ENCODE measurements at places on chromosomes 16 and 17.

DNA sequence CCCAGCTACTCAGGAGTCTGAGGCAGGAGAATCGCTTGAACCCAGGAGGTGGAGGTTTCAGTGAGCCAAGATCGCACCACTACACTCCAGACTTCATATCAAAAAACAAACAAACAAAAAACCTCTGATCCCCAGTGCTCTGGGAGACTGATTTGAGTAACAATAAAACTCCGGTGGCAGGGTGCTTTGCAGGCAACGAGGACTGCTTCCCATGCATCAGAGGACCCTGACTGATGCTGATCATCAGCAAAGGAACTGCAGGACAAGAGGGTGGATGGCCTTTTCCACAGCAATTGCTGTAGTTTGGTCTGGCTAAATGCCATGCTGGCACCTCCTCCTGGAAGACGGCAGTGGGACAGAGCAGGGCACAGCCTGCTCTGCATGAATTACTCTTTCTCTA is 6.4 kb upstream of the SLC39A11 start:
- no peak for DNase-seq

DNA sequence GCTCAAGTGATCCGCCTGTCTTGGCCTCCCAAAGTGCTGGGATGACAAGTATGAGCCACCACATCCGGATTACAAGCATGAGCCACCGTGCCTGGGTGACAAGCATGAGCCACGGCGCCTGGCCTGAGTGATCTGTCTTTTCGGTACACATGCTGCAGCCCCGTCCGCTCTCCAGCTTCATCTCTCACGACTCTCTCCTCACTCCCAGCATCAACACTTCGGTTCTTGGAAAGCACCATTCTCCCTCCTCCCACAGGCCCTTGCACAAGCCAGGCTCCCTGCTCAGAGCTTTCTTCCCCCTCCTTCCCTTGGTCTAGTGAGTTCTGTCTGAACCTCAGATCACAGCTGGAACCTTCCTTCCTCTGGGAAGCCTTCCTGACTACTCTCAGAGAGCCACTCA is 6.5 kb upstream of the NCBP3 start:
- DNase-seq: no peak

DNA sequence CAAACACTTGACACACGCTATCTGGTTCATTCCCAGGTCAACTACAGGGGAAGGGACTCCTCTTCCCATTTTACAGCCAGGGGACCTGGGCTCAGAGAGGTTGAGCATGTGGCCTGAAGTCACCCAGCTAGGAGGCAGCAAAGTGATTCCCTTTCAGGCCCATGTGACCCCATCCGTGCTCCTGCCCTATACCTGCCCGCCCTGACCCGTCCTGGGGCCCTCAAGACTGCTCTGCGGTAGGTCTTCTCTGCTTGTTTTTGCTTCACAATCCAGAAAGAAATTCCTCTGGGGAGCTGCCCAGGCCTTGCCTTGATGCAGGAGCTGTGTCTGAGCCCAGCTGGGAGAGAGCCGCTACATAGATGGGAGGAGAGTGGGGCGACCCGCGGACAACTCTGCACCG is 161.4 kb downstream of the SDK2 start:
- DNase-seq: no peak

- DNase-seq: no peak
These were observed 279.2 kb upstream of the RPL38 start for GRCh38 chr17:73924114-73924908.

- DNase-seq: no peak
These were observed 356.3 kb downstream of the HAPSTR1 start for GRCh38 chr16:9447699-9448098.

DNA sequence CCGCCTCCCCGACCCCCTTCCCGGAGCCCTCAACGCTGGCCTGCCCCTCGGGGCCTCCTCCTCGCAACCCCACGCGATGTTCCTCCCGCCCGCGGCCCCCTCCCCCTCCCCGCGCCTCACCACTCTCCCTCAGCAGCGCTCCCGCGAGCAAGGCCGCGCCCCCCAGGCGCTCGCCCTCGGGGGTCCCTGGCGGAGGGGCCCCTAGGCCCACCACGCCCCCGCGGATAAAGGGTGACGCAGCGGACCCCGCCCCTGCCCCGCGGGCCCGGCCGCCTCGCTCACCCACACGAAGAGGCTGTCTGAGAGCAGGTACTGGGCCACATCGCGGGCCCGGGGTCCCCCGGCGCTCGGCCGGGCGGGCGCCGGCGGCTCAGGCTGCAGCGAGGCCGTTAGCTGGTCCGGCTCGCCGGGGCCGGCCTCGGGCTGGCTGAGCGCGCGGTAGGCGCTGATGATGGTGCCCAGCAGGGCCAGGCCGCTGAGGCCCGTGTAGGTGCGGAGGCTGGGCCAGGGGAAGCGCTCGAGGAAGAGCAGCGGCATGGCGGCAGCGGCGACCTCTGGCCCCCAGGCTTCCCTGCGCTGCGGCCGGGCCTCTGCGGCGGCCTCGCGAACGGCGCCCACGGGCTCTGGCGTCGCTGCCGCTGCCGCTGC is 430 bp downstream of the AMFR start:
- peak; percentile 31 for DNase-seq

GRCh38 chr17:33482636-33483035 is 189.5 kb upstream of the ASIC2 start:
- no peak for DNase-seq

DNA sequence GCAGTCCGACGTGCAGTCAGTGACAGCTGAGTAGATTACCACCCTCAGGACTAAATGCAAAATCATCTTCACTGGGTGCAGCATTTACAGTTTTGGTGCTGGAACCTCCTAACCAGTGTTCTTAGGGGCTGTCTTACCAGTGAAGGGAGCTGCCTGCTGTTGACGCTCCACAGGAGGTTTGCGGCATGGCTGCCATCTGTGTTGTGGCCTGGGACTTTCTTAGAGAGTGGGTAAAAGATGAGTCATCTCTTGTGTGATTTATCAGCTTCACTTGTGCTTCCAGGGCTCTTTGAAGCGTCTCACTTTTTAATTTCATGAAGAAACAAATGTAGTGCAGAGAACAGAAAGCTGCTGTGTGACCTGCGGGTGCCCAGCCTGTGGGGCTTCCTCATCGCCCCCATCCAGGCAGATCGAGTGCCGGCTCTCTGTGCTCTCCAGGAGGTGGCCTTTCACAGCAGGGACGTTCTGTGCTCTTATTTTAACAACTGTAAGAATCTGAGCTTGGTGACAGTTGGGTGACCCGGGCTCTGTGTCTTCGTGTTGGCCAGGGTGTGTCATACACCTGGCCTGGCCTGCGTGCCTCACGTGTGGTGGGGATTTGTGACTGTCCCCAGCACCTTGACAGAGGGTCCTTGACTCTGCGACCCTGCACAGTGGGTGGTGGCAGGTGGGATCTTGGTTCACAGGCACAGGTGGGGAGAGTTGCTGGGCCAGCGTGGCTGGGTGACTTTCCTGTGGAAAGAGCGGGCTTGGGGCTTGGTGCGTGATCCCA is 24.3 kb upstream of the ZNF750 start:
- peak; percentile 87 for DNase-seq
